ENCODE measurements at places on chromosomes 12 and 14.

GRCh38 chr14:70955543-70956480, 48.6 kb downstream of the PCNX1 start:
- peak; percentile 39 for DNase-seq

DNA sequence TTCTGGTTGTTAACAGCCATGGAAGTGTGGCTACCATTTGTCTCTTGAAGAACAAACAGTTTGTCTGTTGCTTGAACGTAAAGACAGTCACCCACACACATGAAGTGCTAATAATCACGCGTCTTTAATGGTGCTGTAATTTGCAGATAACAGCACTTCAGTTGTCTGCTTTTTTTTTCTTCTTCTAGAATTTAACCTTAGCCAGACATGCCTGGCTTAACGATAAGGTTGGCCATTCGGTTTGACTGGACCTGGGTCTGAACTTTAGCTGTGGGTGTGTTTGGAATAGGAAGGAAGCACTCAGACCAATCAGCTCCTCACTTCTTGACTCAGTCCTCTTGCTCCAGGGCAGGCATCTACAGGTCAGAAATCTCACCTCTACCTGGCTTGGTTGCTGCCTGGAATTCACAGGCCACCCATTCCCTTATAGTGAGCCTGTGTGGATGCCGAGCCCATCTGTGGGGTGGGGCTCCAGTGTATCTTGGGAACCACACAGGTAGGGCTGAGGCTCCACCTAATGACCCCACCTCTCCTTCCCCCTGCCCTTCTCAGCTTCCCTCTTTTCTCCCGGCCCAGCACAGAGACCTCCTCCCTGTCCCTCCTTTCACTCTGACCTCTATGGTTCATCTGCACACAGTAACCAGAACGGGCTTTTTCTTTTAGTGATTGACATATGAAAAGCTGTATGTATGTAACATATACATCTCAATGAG, 246.4 kb upstream of the PWP1 start:
- no peak for DNase-seq

- DNase-seq: no peak
Observed at GRCh38 chr12:43893670-43894069, 57.8 kb downstream of the TMEM117 start.

- no peak for DNase-seq
Observed at GRCh38 chr14:49886523-49886922, 6.4 kb upstream of the ARF6 start.

- DNase-seq: no peak
Observed at GRCh38 chr12:3354586-3354985, 136.4 kb upstream of the PRMT8 start.

- DNase-seq: no peak
Observed at GRCh38 chr12:100128512-100128908, 14.2 kb downstream of the BLTP3B start.

DNA sequence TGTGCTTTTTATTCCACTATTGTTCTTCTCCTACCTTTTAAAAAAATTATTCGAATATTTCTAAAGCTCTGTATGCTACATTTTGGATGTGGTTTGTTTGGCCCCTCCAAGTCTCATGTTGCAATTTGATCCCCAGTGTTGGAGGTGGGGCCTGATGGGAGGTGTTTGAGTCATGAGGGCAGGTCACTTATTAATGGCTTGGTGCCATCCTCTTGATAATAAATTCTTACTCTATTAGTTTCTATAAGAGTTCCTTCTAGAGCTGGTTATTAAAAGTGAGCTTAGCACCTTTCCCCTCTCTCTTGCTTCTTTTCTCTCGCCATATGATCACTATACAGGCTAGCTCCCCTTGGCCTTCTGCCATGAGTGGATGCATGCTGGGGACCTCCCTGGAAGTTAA, 445.6 kb upstream of the PDE3A start:
- DNase-seq: no peak

DNA sequence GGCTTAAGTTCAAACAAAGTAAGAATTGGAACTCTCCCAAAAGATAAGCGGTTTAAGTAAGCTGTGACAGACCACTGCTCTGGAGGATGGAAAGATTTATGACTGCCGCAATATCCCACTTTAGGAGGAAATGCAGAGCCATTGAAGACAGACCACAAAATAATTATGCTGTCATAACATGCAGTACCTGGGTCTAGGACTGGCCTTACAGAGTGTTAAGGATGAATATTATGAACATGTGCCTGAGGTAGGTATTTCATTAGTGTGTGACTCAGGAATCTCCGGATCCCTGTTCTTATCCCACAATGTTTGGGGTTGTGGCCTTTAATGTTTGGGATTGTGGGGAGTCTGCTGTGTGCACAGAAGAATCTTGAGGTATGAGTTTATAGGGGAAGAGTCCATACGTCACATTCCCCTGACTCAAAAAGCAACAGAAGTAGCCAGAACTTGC, 114.9 kb downstream of the SAMD4A start:
- no peak for DNase-seq

DNA sequence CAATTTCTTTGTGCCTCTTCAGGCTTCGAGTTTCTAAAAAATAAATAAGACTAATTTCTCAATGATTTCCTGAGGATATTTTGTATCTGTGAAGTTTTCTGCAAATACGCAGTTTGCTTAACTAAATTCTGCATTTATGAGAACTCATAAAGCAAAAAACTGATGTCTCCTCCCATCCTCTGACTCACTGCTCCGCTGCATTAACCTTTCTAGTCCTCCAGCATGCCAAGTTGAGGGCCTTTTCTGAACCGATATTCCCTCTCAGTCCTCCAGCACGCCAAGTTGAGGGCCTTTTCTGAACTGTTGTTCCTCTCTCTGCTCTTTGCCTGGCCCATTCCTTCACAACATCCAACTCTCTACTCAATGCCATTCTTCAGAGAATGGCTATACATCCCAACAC, 3.2 kb downstream of the IPO8 start:
- DNase-seq: no peak

DNA sequence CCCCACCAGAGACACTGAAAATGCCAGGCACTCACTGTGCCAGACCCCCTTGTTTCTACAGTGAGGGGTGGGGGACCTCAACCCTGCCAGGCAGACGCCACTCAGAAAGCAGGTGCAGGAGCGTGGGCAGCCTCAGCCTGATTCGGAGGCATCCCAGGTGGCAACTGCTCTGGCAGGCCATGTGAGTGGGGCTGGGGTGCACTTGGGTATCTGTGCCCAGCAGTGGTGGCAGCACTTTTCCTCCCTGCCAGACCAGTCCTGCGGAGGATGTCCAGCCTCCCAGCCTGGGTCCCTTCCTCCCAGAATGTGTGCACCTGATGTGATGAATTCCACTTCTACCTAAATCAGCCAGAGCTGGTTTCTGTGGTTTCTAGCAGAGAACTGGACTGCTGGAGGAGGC, 13.4 kb upstream of the TTC7B start:
- peak; percentile 8 for DNase-seq

GRCh38 chr12:112964915-112965314, 13.4 kb upstream of the OAS2 start:
- no peak for DNase-seq

- DNase-seq: no peak
Observed at GRCh38 chr12:111780166-111780565, 13.4 kb downstream of the ALDH2 start.

DNA sequence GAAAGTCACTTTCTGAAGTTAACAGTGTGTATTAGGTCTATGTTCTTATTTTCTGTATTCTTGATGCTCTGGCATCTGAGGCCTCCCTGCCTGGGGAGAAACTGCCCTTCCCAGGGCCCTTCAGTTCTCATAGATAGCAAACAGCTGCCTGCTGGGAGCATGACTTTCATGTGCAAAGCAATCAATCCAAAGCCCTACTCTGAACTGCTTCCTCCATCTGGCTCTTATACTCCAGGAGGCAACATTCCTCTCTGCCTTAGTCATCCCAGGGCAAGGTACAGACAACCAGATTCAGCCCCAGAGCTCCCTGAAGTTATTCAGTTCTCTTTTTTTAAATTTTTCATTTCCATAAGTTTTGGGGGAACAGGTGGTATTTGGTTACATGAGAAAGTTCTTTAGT, 41.7 kb upstream of the RIN3 start:
- DNase-seq: no peak

DNA sequence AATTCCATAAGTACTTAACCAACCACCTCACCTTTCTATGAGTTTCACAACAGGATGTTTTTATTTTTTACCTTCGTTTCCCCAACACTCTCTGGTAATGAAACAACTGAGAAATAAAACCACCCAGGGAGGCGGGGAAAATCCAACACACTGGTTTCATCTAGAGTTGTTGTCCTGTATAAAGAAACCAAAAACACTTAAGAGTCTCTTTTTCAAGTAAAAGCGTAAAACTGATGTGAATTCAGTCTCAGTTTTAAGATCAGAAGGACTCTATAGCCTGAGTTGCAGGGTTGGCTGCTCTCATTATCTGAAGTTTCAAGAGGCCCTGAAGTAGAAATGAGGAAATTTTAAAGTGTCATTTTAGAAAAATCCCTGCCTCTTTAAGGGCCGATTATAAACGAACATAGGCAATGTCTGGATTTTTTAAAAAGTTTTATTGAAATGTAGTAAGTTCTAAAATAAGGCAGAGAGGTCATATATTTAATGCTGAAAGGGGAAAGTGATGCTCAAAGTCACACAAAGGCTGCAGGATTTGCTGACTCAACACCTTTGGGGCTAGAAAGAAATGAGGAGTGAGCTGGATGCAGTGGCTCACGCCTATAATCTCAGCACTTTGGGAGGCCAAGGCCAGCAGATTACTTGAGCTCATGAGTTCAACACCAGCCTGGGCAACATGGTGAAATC, 27.2 kb downstream of the HIGD1C start:
- DNase-seq: peak; percentile 81

DNA sequence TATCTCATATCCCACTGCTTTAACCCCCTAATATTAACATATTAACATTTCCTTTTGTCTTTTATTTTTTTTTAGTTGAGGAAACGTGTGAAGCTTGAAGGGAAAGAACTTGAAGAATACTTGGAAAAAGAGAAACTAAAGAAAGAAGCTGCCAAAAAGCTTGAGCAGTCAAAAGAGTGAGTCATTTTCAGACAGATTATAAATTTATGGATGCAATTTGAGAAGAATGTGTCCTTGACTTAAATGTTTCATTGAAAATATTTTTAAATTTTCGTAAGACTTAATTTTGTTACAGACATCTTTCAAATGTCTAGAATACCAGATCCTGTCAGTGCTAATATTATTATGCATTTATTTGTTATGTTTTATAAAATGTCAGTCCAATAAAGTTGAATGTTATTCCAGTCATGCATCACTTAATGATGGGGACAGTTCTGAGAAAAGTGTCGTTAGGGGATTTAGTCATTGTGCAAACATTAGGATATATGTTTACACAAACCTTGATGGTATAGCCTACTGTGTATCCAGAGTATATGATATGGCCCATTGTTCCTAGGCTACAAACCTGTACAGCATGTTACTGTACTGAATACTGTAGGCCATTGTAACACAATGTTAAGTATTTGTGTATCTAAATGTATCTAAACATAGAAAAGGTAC, 32.6 kb downstream of the CPSF2 start:
- no peak for DNase-seq

DNA sequence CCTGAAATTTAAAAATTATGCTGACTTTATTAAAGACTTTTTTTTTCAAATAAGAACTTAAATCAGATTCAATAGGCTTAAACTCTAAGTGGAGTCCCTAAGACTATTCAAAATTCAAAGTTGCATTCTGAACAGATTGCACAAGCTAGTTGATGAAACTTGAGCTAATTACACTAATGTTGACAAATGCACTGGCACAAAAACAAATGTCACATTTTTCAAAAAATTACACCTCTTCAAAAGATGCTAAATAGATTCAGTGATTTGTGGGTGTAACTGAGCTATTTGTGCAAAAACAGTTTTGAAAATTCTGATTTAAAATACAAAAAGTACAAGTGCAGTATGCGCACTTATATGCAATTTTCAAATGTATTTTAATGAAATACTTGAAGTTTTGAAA, 205.4 kb downstream of the RERGL start:
- DNase-seq: no peak

DNA sequence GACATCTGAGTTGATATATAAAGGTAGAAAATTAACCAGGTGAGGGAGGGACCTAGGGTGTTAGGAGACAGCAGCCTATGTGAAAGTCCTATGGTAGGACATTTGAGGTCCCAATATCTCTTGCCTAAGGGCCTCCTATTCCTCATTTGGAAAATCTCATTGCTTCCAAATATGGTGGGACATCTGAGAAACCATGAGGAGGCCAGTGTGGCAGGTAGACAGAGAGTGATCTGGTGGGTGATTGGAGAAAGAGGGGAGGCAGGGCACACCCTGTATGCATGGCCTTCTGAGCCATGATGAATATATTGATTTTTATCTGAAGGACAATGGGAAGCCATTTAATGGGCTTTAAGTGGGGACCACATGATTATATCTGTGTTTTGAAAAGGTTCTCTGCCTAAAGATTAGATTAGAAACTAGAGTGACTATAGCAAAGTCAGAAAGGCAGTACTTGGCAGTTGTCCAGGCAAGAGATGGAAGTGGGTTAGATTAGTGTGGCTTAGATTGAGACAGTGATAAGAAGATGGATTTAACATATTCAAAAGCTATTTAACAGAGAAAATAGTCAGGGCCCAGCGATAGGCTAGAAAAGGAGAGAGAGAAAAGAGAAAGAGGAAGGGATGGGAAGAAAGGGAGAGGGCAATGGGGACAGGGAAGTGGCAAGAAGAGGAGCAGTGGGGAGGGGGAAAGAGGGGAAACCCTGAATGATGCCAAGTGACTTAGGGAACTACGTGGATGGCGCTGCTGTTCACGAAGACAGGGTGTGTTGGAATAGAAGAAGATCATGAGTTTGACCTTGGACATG, 237.2 kb upstream of the SRRM4 start:
- no peak for DNase-seq

DNA sequence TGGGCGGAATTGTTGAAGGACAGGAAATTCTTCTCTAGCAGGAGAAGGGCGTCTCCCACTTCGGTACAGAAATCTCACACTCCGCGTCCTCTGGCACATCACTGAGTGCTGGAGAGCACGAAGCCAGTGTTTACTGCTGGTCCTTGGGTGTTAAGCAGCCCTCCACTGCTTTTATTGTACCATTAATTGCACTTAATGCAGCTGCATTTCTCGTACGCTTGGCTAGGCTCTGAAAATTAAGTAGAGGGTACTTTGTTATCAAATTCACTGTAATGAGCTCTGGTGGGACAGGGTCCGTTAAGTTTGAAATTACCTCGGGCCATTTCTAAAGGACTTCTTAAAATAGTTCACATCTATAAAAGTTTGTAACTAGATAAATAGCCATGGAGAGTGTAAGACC, 411.2 kb downstream of the NPAS3 start:
- no peak for DNase-seq

DNA sequence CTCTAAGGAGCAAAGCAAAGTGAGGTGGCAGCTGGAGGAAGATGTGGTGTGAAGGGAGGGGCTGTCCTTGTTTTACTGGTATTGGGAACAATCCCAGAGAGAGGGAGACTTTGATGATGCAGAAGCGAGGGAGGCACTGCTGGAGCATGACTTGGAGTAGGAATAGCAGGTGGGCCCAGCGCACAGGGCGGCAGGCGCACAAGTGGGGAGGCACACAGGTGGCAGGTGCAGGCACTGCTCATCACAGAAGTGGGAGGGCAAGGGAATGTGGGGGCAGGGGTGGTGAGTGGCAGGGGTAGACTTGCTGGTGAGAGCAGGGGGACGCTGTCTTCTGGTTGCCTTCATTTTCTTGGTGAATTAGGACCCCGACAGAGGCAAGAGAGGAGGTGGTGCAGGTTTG, 11.5 kb upstream of the IFI27 start:
- DNase-seq: no peak

GRCh38 chr12:12791756-12792369, 6.4 kb downstream of the APOLD1 start:
- no peak for DNase-seq
